ENCODE measurements at places on chromosomes 2 and 18.

DNA sequence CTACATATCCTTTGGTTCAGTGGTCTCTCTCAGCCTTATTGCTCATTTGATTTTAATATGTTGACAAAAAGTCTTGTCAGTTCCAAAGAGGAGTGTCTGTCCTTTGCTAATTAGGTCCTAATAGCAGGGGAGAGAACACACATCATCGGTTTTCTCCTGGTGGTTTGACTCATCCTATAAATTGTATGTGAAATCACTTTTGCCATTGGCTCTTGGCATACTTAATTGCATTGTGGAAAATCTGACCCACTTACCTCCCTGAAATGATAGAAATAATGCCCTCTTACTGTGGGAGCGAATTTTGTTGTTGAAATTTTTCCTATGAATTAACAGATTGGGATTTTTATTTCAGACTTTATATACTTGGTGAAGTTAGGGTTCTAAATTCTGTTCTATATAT lies 58.3 kb downstream of the MTCL1 start:
- DNase-seq = no peak

- no peak for DNase-seq
These were observed 52.6 kb downstream of the ZAP70 start for GRCh38 chr2:97765933-97766332.

- peak; percentile 58 for DNase-seq
These were observed 542 bp downstream of the PGAP1 start for GRCh38 chr2:196925768-196926561.

GRCh38 chr2:61832183-61832841 lies 21.5 kb downstream of the FAM161A start:
- no peak for DNase-seq

GRCh38 chr2:217365656-217366055 lies 505.8 kb upstream of the TNP1 start:
- DNase-seq = no peak

DNA sequence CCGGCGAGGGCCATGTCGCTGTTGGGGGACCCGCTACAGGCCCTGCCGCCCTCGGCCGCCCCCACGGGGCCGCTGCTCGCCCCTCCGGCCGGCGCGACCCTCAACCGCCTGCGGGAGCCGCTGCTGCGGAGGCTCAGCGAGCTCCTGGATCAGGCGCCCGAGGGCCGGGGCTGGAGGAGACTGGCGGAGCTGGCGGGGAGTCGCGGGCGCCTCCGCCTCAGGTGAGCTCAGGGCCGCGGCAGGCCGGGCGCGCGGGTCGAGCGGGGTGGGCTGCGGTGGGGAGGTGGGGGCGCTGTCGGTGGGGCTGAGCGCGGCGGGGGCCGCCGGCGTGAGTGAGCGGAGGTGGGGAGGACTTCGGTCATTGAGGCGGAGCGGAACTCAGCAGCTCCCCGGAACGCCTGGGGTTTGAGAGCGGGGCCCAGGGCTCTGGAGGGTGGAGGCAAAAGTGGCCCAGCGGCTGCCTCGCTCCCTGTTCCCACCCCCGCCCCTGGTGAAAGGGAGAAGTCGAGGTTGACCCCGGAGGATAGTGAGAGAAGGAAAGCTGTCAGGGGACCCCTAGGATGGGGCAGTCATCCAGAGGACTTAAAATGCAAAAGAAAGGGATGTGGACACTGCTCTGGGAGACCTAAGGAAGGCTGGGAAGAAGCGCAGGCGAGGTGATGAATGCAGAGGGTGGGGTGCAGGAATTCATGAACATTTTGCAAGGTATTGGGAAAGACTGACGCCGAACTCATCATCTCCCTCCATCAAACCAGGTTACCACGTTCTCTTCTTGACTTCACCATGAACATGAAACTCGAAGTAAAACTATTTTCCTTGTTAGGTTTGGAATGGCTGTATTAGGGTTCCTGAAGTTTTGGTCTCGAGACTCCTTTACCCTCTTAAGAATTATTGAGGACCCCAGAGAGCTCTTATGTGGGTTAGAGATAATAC lies 633 bp downstream of the MALT1 start:
- DNase-seq = peak; percentile 47

DNA sequence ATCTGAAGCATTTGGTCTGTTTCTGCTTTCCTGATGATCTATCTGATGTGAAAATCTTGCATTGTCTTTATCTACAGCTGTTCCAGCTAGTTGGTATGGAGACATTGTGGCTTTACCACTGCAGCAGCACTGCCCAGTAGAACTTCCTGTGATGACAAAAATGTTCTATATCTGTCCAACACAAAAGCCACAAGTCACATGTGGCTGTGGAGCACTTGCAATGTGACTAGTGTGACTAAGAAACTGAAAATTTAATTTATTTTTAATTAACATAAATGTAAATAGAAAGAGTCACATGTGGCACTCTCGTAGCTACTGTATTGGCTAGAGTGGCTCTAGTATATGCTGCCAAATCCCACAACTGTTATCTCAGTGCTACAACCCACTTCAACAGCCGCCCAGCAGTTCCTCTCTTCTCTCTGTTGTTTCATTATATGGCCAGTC lies 425.7 kb downstream of the SETBP1 start:
- peak; percentile 16 for DNase-seq

DNA sequence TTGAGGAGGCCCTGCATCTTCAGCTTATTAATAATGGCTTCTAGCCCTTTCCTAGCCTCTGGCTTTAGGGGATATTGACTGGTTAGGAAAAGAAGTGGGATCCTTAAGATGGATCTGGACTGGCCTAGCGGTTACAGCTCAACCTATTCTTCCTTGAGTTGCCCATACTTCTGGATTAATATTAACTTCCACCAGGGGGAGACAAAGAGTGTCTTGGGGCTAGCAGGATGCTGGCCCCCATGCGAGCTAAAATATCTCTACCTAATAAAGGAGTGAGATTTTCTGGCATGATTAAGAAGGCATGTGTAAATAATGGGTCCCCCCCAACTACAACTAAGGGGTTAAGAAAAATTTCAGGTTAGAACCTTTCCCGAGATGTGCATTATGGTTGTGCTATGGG lies 23.2 kb upstream of the PLA2R1 start:
- DNase-seq = no peak

DNA sequence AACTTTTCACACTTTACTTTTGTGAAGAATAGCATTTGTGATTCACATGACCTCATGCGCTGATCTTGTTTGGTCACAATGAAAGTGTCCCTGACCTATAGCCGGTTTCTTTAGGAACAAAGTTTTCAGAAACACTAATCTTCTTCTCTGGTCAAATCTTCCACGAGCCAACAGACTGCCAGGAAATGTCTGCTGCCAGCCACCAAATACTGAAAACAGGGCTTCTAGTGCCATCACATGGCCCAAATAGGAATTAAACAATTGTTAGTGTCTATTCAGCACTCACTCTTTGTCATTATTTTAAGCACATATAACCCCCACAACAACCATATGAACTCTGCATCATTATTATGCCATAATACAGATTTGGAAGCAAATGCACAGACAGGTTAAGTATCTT lies 286.5 kb upstream of the SYT4 start:
- DNase-seq = peak; percentile 68

DNA sequence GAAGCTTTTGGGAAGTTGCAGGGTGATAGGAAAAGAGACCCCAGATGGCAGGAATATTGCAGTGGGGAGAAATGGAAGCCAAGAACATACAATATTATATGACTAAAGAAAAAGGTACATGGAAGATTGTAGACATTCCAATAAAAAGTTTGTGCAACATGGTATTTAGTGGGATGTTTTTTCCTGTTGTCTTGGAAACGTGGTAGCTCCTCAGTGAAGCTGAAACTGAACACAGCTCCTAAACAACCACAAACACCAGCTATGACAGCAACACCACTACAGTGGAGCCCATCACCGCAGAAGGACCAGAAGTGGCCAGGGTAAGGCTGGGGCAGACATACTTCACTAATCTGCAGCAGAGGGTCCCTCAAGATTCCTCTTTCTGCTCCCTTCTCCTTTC lies 246.8 kb downstream of the CDH20 start:
- DNase-seq = no peak

GRCh38 chr2:7838669-7839068 lies 843.2 kb upstream of the ID2 start:
- no peak for DNase-seq

DNA sequence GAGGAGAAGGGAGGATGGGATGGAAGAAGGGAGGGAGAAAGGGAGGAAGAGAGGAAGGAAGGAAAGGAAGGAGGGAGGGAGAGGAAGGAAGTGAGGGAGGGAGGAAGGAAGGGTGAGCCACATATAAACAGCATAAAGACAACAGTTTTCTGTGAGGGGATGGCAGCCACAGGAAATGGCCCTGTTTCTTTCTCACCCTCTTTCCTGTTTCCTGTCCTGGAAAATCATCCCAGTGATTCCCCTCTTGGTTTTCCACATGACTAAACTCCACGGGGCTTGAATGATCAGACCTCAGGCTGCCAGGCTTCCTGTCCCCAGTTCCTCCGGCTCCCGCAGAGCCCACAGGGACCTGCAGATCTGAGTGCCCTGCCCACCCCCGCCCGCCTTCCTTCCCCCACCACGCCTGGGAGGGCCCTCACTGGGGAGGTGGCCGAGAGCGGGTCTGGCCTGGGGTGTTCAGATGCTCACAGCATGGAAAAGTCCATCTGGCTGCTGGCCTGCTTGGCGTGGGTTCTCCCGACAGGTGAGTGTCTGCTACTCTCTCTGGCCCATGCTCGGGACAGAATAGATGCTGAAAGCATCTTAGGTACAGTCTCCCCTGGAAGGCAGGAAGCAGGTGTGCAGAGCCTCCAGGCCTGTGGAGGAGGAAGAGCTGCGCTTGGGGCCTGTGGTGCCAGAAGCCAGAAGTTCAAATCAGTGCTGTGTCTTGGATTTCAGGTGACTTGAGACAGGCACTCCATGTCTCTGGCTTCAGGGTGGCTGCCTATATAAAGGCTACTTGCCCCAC lies at the start of gene SIGLEC15:
Gene SIGLEC15, plus strand, starts transcription at position 418 of the 787 bp plus-strand sequence. Its CDS starts 54 bp downstream, at position 472.
- DNase-seq = no peak

DNA sequence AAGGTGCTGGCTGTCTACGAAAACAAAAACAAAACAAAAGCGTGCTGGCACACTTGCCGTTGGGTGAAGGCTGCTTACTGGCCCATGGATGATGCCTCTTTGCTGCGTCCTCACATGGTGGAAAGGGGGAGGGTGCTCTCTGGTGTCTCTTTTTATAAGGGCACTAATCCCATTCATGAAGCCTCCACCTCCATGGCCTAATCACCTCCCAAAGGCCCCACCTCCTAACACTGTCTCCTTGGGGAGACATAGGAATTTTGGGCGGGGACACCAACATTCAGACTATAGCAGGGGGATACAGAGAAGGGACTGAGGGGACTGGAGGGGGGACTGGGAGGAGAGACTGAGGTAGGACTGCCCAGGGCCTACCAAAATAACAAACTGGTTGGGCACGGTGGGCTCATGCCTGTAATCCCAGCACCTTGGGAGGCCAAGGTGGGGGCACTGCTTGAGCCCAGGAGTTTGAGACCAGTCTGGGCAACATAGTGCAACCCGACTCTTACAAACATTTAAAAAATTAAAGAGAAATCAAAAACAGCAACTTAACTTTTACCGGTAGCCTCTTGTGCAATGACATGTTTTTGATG lies 14.5 kb downstream of the PTMA start:
- DNase-seq = no peak

GRCh38 chr18:58041633-58042032 lies 2.4 kb upstream of the NEDD4L start:
- no peak for DNase-seq

GRCh38 chr2:46706264-46706983 lies 209.2 kb downstream of the MCFD2 start:
- DNase-seq = no peak

- DNase-seq = peak; percentile 91
These were observed 217.2 kb downstream of the TNS1 start for GRCh38 chr2:217785544-217786045.

- peak; percentile 5 for DNase-seq
These were observed 385.0 kb upstream of the FAM98A start for GRCh38 chr2:33984131-33984530.

Data from Ammon's horn (tissue), 1 donor.